AML-193 (cell line): ENCODE measurements at places on chromosomes 13 and 19.

DNA sequence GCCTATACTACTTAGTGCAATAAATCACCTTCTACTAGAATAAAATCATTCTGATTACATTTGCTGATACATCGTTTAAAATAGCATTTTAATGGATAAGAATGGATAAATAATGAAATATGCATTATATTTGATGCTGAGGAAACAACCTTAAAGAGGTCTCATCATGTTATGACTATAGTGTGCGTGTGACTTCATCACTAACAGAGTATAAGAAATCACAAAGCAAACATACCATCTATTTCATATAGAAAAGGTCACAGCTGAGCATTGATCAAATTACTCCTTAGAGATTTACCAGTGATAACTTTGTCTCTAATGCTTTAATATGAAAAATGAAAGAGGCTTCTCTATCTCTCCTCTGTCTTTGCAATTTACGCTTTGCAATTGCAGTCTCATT lies 1620.3 kb upstream of the SLC10A2 start:
- DNase-seq, result no peak

DNA sequence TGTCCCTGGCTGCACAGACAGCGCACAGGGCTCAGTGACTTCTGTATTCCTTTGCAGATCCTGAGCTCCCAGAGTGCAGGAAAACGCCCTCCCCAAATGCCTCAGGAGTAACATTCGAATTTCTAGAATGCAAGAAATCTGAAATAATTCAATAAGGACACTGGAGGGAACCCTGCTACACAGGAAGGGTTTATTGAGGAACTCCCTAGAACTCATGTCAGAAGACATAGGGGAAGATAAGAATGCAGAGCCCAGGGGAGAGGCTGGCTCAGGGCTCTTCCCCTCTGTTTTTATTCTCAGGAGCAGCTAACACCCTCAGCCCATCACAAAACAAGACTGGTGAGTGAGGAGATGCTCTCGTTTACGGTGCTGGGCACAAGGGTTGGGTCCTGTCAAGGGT lies 6.8 kb downstream of the LILRA1 start:
- DNase-seq, result no peak

- no peak for DNase-seq
Observed at GRCh38 chr13:24237356-24237755, 72.0 kb upstream of the C1QTNF9 start.

DNA sequence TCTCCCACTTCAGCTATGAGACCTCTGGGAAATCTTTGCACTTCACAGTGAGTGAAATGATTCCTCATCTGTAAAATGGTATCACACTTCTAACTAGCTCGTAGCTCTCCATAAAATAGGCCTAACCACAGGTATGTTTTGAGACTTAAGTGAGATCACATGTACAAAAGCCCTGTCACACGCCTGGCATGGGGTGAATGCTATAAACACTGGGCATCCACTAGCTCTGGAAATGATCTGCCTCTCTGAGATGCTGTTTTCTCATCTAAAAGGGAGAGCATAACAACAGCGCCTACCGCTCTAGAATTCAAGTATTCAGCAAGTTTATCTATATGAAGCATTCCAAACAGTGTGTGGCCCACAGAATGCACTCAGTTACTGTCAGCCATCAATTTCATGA lies 2.2 kb downstream of the AKT2 start:
- DNase-seq, result no peak

- no peak for DNase-seq
Observed at GRCh38 chr19:37304190-37304883, 66.6 kb upstream of the ZNF527 start.

- DNase-seq, result no peak
Observed at GRCh38 chr13:111911754-111912452, 155.0 kb upstream of the SOX1 start.

DNA sequence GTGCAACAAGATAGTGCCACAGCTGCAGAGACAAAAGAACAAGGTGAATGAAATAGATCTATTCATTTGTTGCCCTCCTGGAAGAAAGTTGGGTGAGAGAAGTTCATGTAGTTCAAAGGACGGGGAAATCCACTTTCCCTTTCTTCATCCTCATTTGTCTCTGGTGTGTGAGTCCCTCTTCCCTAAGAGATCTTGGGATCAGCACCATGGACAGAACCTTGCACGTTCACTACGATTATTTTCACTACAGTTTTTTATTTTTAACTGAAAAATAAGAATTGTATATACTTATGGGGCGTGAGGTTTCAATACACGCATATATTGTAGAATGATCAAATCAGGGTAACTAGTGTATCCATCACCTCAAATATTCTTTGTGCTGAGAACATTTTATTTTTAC lies 29.2 kb downstream of the NLRP5 start:
- DNase-seq, result no peak

- no peak for DNase-seq
Observed at GRCh38 chr19:1447944-1448343, 2.0 kb upstream of the APC2 start.

GRCh38 chr19:12194827-12195731 lies 32.2 kb downstream of the ZNF136 start:
- DNase-seq, result no peak

DNA sequence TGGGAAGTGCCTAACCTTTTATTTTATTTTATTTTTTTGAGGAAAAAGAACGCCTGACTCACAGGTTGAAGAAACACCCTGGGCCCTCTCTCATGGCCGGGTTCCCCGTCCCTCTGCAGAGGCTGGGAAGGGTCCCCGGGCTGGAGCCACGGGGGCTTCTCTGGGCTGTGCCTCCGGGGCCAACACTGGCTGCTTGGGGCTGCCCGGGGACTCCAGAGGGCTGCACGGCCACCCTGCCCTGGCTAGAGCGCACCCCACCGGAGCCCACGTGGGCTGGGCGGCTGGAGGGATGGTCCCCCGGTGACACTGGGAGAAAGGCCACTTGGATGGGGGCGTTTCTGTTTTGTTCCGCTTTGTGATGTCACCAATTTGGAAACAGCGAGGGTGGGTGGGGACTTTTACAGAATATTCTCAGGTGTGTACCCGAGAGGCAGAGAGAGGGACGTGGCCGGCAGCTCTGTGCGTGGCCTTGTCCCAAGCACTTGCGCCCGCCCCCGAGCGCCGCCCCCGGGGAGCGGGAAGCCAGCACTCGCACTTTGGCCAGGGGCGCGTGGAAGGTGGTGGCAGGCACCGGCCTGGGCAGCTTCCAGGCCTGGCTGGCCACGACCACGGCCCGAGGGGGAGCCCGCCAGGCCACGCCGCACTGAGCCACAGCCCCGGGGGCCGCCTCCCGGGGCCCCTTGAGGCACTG lies 13.9 kb upstream of the GNA15 start:
- no peak for DNase-seq

DNA sequence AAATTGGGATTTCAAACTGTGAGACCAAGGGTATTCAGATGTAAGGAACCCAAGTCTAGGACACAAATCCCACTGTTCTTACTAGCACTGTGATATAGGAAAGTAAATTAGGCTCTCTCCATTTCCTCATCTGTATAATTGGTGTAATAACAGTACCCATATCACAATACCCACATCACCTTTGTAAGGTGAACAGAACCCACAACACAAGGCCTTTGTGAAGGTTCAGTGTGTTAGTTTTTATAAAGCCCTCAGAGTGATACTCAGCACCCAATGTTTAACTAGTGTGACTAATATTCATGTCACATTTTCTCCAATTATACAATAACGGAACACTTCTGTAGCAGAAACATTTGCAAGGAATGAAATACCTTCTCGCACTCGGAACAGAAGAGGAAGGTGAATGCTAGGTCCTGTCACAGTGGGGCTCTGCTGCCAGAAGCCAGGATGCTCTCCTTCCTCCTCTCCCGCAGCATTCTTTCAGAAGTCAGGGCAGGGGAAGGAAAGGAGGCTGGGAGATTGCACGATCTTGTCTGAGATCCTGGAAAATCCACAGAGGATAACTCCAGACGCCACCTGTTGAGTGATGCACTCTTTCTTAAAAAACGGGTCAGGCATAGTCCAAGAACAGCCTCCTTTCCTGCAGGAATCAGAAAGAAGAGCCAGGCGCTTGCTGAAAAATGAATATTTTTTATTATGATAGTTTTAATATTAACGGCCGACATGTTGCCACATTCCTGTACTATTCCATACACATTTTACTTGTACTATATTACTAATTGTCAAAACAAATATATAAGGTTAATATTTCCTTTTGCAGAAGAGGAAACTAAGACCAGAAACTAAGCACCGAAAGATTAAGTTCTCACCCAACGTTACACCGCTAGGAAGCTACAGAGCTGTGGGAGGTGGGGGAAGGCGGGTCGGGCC lies 762 bp downstream of the ZNF45 start:
- no peak for DNase-seq

- no peak for DNase-seq
Observed at GRCh38 chr13:32135655-32136054, 104.1 kb downstream of the FRY start.

GRCh38 chr19:32599736-32600157 lies 18.8 kb downstream of the PDCD5 start:
- DNase-seq, result peak; percentile 54

- DNase-seq, result no peak
Observed at GRCh38 chr13:58397596-58398387, 766.2 kb downstream of the PCDH17 start.
